ENCODE measurements at places on chromosomes 5 and 9. TPM values are rescaled to one million over a fixed set of nuclear protein-coding genes. Genes with fewer than 3 reads are reported as not detected.

The LECT2 gene
- not detected for total RNA-seq

The ACOT12 gene
- total RNA-seq: not detected

The ANKRD33B gene
- total RNA-seq: 4.2 TPM

The TEX48 gene
- total RNA-seq: not detected

The TICAM2 gene
- total RNA-seq: 4.9 TPM

The FAM151B gene
- total RNA-seq: 1.2 TPM

The NR3C1 gene
- 39.2 TPM for total RNA-seq

The SPATA31C1 gene
- not detected for total RNA-seq

The DAPK1 gene
- total RNA-seq: 1.6 TPM

The PCDHGA9 gene
- 1.4 TPM for total RNA-seq

The SHC3 gene
- total RNA-seq: 6.5 TPM

The NR4A3 gene
- total RNA-seq: 1.3 TPM

The ZNF658 gene
- total RNA-seq: 4.8 TPM

The CFAP90 gene
- total RNA-seq: 0.13 TPM

The RANBP17 gene
- 4.4 TPM for total RNA-seq

The PRRC1 gene
- 72.3 TPM for total RNA-seq
